ENCODE measurements at places on chromosomes 11 and 22.

DNA sequence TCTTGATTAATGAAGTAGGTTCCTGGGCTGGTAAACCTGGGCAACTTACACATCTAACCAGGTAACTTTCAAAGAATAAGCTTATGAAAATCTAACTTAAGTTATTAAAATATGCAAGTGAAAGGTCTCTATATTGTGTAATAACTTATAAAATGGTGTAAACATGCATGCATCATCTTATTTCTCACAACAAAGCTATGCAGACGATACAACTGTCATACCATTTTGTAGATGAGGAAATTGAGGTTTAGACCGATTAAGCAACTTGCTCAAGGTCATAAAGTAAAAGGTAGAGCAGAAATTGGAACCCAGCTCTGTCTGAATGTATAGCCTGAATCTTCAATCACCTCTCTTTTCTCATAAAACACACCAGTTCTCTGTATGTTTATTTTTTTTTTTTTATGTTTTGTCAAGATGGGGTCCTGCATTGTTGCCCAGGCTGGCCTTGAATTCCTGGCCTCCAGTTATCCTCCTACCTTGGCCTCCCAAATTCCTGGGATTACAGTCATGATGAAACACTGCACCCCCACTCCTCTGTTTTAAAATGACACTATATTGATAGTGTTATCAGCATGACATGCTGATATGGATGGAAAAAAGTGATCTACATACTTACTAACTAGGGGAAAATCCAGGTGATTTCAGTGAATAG lies 109.6 kb downstream of the SGSM3 start:
- DNase-seq, result no peak

GRCh38 chr11:2258501-2259465 lies 11.6 kb downstream of the ASCL2 start:
- DNase-seq, result no peak

DNA sequence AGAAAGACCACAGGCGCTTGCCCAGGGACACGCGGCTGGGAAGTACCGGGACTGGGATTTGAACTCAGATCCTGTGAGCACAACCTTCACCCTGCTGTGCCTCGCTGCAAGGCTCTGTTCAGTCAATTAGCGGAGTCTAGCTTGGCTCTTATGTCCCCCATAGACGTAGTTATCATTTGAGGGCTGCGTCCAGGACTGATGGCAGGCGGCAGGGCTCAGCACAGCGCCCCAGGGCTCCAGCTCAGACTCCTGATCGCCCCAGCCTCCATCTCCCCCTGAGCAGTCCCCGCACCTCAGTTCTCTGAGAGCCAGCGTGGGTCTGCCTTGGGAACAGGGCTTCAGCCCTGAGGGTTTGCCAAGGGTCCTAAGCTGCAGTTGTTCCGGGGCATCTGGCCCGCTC lies 19.8 kb downstream of the MRGPRG start:
- DNase-seq, result no peak

GRCh38 chr22:45381348-45381747 lies 32.1 kb downstream of the SMC1B start:
- DNase-seq, result no peak

DNA sequence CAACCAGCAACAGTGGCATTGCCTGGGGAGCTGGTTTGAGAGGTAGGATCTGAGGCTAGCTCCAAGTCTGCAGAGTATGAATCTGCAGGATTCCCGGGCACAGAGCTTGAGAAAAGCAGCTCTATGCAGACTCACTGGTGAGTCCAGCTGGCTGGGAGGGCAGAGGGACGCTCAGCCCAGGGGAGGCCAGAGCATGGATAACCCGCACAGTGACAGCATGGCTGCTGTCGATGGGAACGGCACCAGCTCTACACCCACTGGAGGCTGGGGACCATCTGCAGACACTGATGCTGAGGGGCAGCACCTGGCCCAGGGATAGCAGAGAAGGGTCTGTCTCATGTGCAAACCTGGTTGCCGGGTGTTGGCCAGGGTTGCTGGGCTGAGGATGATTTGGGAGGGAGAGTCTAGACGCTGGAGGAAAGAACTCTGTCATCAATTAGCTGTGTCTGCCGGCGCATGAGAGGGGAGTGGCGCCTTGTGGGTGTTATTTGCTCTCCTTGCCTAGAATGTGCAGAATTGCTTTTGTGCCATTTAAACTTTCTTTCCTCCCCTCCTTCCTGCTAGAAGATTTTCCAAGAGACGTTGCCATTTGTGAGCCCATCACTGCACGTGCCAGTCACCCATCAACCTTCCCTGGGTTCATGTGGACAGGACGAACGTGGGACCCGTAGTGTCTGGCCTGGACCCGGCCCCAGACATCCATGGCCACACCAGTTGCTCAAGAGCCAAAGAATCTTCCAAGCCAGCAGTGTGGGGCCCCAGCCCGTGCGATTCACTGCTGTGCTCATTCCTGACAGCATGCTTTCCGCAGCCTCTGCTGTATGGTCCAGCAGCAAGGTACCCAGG lies 19.1 kb upstream of the LINC01488 start:
- no peak for DNase-seq

GRCh38 chr11:71194710-71195109 lies 57.7 kb downstream of the SHANK2 start:
- no peak for DNase-seq

- peak; percentile 28 for DNase-seq
Observed at GRCh38 chr11:33160136-33160535, 1.1 kb downstream of the CSTF3 start.

GRCh38 chr22:17994424-17995108 lies 29.8 kb downstream of the MICAL3 start:
- DNase-seq, result no peak

DNA sequence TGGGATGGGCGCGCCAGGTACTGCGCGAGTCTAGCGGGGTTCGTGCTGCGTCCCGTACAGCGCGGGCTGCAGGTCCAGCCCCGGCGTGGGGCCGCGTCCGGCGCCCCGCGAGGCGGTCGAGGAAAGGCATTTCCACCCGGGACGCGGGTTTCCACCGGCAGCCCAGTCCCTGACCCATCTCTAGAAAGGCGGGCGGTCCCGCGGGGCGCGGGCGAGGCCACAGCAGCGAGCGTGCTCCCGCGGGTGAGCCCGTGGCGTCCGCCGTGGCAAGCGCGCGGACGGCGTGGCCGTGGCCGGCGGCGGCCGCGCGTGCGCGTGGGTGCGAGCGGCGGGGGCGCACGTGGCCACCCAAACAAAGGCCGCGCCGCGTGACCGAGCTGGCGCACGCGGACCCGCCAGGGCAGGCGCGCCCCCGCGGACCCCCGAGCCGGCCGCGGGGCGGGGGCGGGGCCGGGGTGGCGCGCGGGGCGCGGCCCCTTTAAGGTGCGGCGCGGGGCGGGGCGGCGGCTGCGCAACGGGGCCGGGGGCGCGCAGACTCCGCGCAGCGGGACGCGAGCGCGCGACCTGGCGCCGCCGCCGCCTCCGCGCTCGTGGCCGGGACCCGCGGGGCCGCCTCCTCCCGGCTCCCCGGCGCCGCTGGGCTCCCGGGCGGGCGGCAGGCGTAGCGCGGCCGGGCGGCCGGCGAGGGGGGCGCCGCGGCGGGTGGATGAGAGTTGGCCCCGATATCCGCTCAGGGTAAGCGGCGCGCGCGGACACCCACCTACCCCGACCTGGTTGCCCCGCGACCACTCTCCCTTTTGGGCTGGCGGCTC lies 39.3 kb upstream of the CELSR1 start:
- DNase-seq, result peak; percentile 25

DNA sequence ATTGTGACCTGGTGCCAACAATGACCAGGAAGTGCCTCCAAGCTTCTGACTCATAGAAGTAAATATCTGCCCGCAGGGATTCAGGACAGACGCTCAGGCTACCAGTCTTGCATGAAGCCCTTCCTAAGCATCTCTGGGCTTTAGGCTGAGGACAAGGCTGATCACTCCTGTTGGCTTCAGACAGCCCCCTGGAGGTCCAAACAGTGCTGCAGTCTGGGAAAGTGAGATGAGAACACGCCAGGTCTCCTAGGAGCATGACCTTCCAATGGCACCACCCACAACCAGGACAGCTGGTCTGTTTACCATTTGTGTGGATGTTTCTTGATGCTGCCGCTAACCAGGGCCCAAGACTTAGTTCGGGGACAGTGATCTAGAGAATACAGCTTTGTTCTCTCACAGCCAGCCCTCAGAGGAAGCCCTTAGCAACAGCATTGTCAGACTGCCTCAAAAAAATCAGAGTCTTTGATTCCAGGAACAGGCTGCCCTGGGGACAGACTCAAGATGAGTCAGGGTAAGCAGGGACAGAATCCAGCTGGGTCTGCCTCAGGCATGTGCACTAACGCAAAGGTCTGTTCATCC lies 111.2 kb downstream of the ZNF280B start:
- no peak for DNase-seq

- DNase-seq, result no peak
Observed at GRCh38 chr11:44597358-44598012, 32.0 kb downstream of the CD82 start.

- no peak for DNase-seq
Observed at GRCh38 chr11:19864141-19865140, 151.8 kb downstream of the NAV2 start.

GRCh38 chr22:21697880-21698279 lies 32.1 kb downstream of the PPIL2 start:
- DNase-seq, result no peak
